ENCODE measurements at places on chromosomes 7 and 10.

GRCh38 chr10:95487994-95488393 lies 73.2 kb downstream of the SORBS1 start:
- H3K27me3 ChIP-seq, result peaks cover 7% of the 10 kb centered on the region
- no peaks in the 10 kb centered on the region for H3K4me1 ChIP-seq
- H3K36me3 ChIP-seq, result no peaks in the 10 kb centered on the region
- no peak overlapping the region for H3K27ac ChIP-seq
- H3K4me3 ChIP-seq, result no peak overlapping the region
- no peak for DNase-seq

DNA sequence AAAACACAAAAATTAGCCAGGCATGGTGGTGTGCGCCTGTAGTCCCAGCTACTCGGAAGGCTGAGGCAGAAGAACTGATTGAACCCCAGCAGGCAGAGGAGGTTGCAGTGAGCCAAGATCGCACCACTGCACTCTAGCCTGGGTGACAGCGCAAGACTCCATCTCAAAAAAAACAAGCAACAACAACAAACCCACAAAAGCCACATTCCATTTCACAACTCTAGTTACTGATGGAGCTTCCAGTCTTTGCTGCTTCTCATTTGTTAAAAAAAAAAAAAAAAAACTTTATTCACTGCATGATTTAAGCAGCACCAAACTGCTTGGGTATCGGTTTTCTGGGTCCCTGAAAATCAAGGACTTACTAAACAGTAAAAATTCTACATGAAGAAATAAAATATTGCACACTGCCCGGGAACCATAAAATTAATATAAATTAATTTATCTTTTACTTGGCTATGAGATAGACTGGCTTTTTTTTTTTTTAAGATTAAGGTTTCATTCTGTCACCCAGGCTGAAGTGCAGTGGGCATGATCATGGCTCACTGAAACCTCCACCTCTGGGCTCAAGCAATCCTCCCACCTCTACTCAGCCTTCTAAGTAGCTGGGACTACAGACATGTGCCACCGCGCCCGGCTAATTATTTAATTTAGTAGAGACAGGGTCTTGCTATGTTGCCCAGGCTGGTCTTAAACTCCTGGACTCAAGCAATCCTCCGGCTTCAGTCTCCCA lies 42.0 kb downstream of the SRPK2 start:
- H3K27me3 ChIP-seq, result no peaks in the 10 kb centered on the region
- peaks cover 27% of the 10 kb centered on the region for H3K4me1 ChIP-seq
- peaks cover 2% of the 10 kb centered on the region for H3K36me3 ChIP-seq
- no peak overlapping the region for H3K4me3 ChIP-seq
- no peak overlapping the region for H3K27ac ChIP-seq

GRCh38 chr10:95783741-95784140 lies 27.8 kb downstream of the ENTPD1 start:
- peaks cover 34% of the 10 kb centered on the region for H3K27me3 ChIP-seq
- H3K4me1 ChIP-seq, result peaks cover 49% of the 10 kb centered on the region
- no peak overlapping the region for H3K4me3 ChIP-seq
- no peak overlapping the region for H3K27ac ChIP-seq
- no peak for DNase-seq

DNA sequence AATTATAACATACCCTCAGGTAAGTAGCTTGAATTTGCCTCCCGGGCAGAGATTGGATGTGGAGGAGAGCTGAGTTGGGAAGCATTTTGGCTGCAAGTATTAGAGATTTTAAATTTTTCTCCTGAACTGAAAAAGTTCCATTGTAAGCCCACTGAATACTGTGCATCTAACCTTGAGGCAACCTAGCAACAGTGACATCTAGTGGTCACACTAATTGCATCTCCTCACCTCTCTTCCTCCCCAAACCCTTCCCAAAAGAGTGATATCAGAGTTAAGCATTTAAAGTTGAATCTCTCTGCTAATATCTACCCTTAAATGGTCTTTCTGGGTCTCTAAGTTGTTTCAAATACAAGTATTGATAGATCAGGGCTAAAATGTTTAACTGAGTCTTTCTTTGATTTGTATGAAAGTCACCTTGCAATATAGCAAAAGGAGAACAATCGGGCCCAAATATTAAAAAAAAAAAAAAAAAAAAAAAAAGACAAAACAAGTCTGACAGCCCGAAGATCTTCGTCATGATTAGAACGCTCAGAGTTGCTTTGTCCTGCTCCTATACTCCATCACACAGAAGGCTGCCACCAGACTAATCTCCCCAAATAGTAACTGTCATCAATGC lies 40.4 kb upstream of the DLX5 start:
- DNase-seq, result no peak
- H3K36me3 ChIP-seq, result no peaks in the 10 kb centered on the region
- H3K27me3 ChIP-seq, result peaks cover 7% of the 10 kb centered on the region
- no peak overlapping the region for H3K27ac ChIP-seq
- H3K4me1 ChIP-seq, result no peaks in the 10 kb centered on the region

GRCh38 chr7:107975394-107976013 lies 27.5 kb downstream of the LAMB1 start:
- no peak for DNase-seq
- no peak overlapping the region for H3K4me3 ChIP-seq
- no peaks in the 10 kb centered on the region for H3K36me3 ChIP-seq
- no peaks in the 10 kb centered on the region for H3K4me1 ChIP-seq
- H3K27ac ChIP-seq, result no peak overlapping the region
- peaks cover 8% of the 10 kb centered on the region for H3K27me3 ChIP-seq

- peaks cover 1% of the 10 kb centered on the region for H3K36me3 ChIP-seq
- no peaks in the 10 kb centered on the region for H3K27me3 ChIP-seq
- H3K4me3 ChIP-seq, result peak overlapping the region; percentile 81
- peaks cover 26% of the 10 kb centered on the region for H3K4me1 ChIP-seq
- peak; percentile 66 for DNase-seq
- peak overlapping the region; percentile 71 for H3K27ac ChIP-seq
Observed at GRCh38 chr10:32957341-32958084, 517 bp downstream of the ITGB1 start.

DNA sequence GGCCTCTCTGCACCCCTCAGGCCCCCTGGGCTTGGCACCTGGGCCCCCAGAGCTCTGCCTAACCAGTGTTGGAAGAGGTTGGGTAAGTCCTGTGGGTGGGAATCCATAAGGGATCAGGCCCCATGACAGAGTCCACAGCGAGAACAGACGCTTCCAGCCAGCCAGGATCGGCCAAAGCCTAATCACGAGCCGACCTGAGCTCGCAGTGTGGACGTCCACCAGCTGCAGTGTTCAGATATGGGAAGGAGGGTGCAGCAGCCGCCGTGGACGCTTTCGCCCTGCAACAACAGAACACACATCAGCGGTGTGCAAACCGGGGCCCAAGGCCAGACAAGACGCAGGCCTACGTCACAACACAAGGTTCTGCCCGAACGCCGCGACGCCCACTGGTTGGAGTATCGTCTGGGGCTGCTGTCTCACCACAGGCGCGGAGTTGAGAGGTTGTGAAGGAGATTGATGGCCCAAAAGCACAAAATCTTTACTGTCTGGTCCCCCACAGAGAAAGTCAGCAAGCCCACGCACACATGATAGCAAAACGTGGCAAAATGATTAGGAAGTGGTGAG lies 102.1 kb downstream of the FOXL3 start:
- H3K36me3 ChIP-seq, result peaks cover 6% of the 10 kb centered on the region
- H3K4me3 ChIP-seq, result no peak overlapping the region
- DNase-seq, result no peak
- H3K27ac ChIP-seq, result no peak overlapping the region
- H3K27me3 ChIP-seq, result peaks cover 1% of the 10 kb centered on the region
- no peaks in the 10 kb centered on the region for H3K4me1 ChIP-seq

Measured in activated naive CD8-positive, alpha-beta T cell treated with anti-CD3 and anti-CD28 coated beads, Interleukin-2, amount 10 ng/mL, durations not matched to agents 7 days and 5 days (primary cell).